ENCODE measurements at places on chromosomes 2 and 18.

DNA sequence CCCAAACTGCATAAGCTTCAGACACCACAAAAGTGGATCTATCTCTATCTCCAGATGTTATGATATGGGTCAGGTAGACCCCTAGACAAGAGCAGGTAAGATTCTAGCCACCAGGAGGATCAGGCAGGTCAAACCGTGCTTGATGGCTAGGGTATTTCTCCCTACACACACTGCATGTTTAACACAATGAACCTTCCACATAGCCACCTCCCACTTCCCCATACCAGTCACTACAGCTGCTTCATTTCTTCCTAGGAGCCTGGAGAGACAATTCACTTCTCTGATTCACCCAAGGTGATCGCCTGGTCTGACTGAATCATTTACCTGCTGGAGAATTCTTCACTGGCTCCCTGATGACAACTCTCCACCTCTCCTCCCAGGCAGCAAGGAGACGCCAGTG is 66.0 kb upstream of the MYCN start:
- no peak for DNase-seq

DNA sequence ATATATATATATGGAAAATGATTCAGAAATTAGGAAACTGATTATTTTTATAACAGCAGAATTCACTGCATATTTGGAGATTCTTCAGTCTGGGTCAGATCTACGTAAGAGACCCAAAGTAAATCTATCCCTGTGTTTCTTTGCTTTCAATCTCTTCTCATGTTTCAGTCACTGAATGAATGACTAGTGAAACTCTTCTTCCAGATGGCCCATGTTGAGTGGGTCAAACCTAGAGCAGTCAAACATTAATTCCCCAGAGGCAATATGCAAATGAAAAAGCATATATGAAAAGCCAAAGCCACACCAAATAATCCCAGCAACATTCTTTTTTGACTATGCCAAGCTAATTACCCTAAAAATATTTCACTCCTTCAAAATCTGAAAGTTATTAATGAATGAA is 317.3 kb downstream of the RBM43 start:
- no peak for DNase-seq

DNA sequence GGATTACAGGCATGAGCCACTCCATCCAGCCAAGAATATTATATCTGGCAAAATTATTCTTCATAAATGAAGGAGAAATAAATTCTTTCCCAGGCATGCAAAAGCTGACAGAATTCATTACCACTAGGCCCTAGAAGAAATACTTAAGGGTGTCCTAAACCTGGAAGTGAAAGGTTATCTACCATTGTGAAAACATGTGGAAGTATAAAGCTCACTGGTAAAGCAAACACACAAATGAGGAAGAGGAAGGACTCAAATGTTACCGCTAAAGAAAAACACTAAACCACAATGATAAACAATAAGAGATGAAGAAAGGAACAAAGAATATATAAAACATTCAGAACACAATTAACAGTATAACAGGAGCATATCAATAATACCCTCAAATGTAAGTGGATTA is 171.8 kb downstream of the CAMKMT start:
- DNase-seq = no peak

DNA sequence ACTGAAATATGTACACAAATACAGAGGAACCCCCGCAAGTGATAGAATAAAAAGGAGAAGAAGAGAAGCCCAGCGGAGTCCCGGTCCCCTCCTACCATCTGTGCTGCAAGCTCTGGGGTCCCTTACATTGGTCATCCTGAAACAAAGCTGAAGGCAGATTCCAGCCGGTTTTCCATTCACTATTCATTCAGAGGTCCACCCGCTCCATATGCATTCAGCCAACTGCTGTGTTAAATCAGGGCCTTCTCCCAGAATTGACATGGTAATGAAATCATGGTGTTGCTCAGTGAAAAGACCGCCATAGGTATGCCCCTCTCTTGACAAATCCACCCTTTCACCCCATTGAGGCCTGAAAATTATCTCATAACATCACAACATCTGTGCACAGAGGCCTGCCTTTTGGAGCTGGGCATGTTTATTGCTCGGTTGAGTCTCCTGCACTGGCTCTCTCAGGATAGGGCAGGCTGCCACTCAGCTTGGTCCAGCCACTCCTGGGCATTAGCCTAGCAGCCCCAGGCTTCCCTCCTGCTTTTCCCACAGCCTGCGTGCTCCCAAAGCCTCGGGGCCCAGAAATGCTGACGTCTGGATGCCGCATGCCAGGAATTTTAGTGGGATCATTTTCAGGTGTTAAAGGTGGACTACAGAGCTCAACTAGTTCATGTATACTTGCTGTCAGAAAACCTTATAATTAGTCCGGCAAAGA is 39.3 kb upstream of the ID2 start:
- no peak for DNase-seq

DNA sequence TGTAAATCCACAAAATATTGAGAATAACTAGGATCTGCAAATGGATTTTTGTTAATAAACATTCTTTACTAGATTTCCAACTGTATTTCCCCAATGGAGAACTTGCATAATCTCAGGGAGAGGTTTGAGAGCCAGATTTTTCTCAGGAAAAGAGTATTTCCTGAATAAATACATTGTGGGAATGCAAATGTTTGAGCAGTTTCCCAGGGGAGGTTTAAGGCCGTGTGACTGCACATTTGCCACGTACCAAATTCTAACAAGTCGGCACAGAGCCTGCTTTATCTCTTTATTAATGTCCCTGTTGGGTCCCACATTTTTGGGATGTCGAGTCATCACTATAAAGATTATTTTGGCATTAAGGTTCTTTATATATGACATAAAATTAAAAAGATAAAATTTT is 27.0 kb downstream of the TFPI start:
- no peak for DNase-seq

- DNase-seq = no peak
These were observed 33.4 kb downstream of the ARHGEF4 start for GRCh38 chr2:130870161-130870485.

DNA sequence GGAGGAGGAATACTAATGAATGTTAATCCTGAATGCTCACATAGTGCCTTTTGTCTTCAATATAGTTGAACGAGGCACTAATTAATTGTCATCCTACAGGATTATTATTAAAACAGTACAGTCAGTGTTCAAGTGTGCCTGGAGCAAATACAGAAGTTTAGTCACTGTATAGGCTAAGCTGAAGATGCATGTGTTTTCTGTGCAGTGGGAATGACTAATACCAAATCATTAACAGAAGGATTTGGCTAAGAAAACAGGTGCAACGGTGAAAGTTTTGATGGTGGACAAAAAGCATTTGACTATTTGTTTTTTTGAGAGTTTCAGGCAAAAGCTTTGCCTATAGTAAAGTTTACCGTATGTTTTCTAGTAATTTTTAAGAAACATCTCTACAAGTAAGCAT is 62.8 kb downstream of the DCC start:
- no peak for DNase-seq

DNA sequence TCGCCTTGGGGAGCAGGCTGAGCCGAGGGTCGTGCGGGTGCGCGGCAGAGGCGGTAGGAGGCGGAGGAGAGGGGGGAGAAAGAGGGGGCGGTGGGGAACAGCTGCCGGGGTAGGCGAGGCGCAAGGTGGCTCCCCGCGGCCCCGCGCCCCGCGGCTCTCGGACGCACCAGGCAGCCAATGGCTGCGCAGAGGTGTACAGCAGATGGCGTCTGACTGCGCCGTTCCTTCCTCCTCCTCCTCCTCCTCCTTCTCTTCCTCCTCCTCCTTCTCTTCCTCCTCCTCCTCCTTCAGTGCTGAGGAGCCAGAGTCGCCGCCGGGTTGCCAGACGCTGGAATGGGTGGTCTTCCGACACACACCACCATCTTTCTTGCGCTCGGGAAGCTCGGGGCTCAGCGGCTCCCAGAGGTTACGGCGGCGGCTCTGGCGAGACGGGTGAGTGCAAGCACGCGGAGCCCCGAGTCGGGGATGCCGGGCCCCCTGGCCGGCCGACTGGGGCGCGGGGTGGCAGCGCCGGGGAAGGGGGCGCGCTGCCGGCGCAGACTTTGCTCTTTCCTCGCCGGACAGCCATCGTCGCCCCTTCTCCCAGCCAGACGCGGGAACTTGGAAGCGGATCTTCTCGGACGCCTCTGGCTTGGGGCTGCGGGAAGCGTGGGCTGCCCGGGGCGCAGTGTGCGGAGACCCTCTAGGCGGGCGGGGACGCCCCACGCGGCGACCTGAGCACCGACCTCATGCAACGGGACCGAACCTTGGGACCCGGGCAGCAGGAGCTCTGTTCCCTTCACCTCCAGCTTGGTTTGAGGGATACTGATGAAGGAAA is at the start of gene THSD7B:
Gene THSD7B, plus strand, starts transcription at position 290 of the 817 bp plus-strand sequence. CDS start 116,634 bp downstream, outside the sequence.
- DNase-seq = peak; percentile 13

GRCh38 chr18:75041586-75041985 is 167.4 kb downstream of the PTGR3 start:
- no peak for DNase-seq

GRCh38 chr2:105057005-105057404 is 19.1 kb downstream of the MRPS9 start:
- DNase-seq = no peak

- DNase-seq = no peak
These were observed 38.1 kb downstream of the RPL37A start for GRCh38 chr2:216536734-216537210.

- DNase-seq = no peak
These were observed 20.3 kb upstream of the RBBP8 start for GRCh38 chr18:22912835-22913234.

DNA sequence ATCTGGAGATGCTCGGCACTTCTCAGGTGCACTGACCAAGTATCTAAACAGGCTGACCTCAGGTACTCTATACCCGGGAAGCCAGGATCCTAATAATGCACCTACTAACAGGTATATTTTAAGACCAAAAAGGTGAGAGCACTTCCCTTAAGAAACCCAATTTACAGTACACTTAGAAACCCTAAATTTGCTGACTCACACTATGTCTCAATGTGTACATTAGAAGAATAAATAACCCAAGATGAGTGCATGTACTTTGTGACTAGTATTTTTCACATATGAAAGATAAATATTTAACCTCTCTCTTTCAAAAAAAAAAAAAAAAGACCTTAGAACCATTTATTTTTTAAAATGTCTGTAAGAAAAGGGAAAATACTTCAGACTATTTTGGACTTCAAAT is 118.8 kb downstream of the ZNF516 start:
- no peak for DNase-seq
